Activated CD8-positive, alpha-beta memory T cell treated with anti-CD3 and anti-CD28 coated beads, Interleukin-2, amount 50 U/mL, for 4 hours (primary cell): ENCODE measurements at places on chromosomes 16 and 17.

DNA sequence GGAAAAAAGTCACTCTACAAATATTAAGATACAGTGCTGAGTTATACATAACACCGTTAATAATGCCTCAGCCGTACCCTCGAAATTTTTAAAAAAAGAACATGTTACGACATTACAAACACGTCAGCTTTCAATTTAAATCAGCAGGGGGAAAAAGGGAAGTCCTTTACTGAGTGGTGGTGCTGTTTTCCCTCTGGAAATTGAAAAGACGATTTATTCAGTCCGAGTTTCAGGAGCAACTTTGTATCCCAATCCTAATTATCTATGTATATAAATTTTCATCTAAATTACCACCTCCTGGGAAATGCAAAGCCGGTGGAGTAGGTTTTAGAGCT is 1.3 kb downstream of the NETO2 start:
- no peak for DNase-seq

GRCh38 chr17:27353033-27353460 is 59.1 kb downstream of the WSB1 start:
- no peak for DNase-seq

DNA sequence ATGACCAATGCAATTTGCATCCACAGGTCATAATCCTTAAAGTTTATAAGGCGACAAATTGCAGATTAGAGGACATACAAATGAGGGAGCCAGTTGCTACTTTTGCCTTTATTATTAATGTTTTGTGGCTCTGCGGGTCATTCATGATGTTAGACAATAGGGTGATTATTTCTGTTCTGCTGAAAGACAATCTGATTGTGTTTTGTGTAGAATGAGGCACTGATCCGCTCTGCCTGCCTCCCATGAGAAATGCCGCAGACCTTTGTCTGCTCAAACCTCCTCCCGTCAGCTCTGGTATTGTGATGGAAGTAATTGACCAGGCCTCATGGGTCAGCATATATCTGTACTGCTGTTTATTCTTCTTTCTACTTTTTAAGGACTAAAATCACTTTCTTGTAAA is 224.9 kb downstream of the PRKCA start:
- no peak for DNase-seq

DNA sequence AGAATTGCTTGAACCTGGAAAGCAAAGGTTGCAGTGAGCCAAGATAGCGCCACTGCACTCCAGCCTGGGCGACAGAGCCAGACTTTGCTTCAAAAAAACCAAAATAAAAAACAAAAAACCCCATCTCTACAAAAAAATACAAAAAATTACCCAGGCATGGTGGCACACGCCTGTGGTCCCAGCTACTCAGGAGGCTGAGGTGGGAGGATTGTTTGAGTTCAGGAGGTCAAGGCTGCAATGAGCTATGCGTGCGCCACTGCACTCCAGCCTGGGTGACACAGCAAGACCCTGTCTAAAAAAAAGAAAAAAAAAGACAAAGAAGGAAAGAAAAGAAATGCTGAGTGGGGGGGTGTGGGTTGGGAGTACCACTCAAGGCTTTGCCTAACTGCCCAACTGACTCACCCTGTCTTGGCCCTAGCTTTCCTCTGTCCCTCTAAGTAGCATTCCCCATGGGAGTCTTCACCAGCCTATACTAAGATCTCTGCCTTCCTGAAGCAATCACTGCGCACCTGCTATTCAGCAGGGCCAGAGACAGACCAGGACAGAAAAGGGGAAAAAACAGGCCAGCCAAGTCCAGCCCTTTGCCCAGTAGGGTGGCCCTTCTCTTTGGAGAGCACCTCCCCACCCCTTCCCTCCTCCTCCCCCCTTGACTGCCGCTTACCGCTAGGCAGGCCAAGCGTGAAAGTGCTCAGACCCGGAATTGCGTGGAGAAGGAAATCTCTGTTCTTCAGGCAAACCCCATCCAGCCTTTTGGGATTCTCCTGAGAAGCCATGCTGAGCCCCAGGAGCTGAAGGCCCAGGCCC is 45.8 kb downstream of the RTN4RL1 start:
- no peak for DNase-seq

DNA sequence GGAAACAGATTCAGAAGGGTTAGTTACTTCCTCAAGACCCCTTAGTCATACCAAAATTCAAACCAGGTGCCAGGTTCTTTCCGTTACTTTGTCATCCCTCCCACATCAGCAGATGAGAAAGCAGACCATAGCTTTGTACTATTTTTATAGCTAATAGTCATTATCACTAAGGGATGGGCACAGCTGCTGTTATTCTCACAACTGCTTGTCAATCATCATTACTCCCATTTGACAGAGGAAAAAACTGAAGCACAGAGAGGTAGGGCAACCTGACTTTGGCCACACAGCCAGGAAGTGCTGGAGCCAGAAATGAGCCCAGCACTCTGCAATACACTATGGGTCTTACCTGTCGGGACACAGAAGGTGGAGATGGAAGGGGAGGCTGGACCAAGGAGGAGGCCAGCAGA is 30.0 kb downstream of the TEKT5 start:
- DNase-seq: no peak

DNA sequence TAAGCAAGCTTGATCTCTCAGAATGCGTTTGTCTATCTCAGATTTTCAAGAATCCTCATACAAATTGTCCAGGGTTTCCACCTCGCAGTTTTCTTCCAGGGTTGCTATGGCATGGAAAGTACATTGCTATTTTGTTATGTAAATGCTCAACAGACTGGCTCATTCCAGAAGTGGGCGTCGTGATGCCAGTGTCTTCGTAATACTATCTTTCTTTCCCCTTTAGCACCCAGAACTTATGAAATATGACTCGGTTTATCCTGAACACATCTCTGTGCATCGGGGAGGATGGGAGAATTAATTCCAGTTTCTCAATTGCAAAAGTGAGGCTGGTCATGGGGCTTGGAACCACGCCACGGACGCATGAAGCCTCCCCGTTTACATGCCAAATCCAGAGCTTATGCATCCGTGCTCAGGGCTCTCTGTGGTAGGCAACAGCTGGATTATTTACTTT is 405.0 kb downstream of the WWOX start:
- no peak for DNase-seq

GRCh38 chr17:80291691-80292487 is 31.2 kb downstream of the RNF213 start:
- DNase-seq: no peak

DNA sequence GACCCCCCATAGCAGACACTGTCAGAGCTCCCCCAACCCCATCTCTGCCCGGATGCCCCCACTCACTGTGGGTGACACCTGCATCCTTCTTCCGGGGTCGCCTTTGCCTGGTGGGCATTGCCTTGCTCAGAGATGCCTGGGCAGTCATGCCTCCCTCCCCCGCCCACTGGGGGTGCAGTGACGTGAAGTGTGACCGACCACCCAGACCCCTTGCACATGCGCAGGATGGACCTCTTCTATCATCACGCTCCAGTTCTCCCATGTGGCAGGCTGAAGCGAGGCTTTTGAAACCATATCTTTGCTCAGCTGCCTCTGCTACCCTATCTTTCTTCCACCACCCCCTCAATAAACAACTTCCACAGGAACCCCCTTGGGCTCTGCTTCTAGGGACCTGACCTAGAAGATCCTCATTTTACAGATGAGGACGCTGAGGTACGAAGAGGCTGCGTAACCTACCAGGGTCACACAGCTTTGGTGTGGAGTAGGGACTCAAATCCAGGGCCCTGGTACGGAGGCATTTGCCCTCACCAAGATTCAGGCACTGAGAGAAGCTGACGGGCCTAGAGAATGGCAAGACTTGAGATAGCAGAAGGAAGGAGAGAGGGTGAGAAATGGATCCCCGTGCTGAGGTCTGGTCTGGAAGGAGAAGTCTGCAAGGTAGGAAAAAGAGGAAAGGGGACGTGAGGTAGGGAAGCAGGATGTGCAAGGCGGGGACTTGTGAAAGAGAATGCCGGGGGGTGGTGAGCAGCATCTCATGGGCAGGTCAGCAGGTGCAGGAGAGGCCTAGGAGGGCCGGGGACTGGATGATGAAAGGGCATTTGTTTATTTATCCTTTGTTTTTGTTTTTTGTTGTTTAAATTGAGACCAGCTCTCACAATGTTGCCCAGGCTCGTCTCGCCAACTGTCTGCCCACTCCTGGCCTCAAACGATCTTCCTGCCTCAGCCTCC is 14.4 kb downstream of the NLRC5 start:
- no peak for DNase-seq

- DNase-seq: no peak
Measured at GRCh38 chr17:50424246-50424995, 1.6 kb upstream of the ACSF2 start.
